ENCODE measurements at places on chromosomes 7 and 10.

- no peak for DNase-seq
These were observed 10.1 kb upstream of the NKX2-3 start for GRCh38 chr10:99522470-99523250.

DNA sequence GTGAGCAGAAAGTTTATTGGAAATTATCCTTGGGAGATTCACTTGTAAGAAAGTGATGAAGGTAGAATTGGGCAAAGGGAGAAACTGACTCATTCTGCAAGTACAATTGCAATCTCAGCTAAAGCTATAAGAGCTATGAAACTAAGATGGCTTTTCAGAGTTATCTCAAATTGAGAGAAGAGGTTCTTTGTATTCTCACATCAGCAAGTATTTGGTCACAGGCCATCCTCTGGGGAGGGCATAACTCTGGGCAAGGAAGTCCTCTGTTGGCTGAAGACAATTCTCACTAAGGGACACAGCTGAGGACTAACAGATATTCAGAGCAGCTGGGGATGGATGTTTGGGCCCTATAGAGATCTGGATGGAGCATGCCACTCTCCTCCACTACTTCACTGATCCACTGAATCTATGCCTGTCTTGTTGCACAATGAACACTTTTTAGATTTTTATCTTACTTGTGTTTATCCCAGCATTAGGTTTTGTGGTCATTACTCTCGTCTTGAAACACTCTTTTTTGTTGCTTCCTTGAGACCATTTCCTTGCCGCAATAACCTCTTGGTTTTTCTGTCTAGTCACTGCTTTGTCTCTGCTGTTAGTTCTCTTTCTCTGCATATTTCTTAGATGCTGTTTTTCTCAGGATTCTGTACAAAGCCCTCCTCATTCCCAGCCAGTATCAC is 115.1 kb downstream of the GNAI1 start:
- DNase-seq: no peak

DNA sequence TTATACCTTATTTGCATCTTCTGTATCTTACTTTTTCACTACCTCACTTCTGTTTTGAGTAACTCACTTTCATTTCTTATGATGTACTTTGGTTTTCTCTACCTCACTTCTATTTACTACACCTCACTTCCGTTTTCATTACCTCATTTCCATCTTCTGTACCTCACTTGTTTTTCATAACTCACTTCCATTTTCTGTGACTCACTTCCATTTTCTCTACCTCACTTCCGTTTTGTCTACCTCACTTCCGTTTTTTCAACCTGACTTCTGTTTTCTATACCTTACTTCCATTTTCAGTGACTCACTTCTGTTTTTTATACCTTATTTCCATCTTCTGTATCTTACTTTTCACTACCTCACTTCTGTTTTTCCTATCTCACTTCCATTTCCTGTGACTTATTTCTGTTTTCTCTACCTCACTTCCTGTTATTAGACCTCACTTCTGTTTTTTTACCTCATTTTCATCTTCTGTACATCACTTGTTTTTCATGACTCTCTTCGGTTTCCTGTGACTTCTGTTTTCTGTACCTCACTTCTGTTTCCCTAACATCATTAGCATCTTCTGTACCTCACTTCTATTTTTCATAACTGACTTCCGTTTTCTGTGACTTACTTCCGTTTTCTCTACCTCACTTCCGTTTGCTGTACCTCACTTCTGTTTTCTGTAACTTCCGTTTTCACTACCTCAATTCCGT is 493.1 kb upstream of the AKR1E2 start:
- DNase-seq: no peak

GRCh38 chr10:72630144-72630543 is 4.3 kb upstream of the MICU1 start:
- no peak for DNase-seq

GRCh38 chr7:108463613-108464012 is 7.4 kb upstream of the NRCAM start:
- no peak for DNase-seq

DNA sequence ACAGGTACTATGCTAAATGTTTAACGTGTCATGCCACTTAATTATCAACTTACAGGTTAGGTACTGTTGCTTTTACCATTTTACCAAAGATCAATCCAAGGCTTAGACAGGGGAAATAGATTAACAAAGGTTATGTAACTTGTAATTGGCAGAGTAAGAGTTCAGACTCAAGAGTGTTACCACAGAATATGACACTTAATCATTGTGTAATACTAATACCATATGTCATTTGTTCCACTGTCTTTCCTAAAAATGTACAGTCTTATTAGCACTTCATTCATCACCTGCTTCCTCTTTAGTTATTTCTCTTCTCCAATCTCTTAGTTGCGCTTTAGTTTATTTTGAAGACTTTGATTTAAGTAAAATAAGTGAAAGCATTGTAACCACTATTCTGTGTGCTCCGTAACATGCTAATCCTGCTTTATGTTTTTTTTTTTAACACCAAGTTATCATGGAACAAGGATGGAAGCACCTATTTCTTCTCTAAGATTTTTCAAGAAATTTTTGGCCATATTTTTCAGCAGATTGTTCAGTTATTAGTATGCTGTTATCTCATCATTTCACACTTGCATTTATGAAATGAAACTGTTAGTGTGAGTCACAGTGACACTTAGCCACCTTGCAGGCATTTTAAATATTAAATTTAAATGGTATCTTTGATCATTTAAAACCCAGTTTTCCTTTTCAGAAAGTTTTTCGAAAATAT is 197.3 kb downstream of the PHF14 start:
- DNase-seq: no peak

DNA sequence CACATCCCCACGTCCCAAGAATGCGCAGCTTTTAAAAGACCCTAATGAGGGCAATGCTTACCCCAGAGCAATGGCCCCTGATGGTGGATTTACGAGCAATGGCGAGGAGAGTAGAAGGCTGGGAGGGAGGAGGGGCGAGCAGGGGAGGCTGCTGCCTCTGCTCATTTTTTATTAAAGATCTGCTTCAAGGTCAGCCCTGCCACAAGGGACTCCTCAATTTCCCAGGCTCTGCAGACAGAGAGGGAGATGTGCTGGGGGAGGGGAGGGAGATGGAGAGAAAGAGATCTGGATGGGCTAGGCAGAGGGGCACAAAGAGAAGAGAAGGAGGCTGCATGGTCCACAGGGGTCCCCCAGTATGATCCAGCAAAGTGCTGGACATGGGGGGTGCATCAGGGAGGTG is 7.8 kb upstream of the SRRM3 start:
- no peak for DNase-seq

- no peak for DNase-seq
These were observed 290.1 kb upstream of the KIAA1217 start for GRCh38 chr10:23918839-23919238.

- DNase-seq: no peak
These were observed 18.7 kb downstream of the CNPY1 start for GRCh38 chr7:155527664-155528063.

DNA sequence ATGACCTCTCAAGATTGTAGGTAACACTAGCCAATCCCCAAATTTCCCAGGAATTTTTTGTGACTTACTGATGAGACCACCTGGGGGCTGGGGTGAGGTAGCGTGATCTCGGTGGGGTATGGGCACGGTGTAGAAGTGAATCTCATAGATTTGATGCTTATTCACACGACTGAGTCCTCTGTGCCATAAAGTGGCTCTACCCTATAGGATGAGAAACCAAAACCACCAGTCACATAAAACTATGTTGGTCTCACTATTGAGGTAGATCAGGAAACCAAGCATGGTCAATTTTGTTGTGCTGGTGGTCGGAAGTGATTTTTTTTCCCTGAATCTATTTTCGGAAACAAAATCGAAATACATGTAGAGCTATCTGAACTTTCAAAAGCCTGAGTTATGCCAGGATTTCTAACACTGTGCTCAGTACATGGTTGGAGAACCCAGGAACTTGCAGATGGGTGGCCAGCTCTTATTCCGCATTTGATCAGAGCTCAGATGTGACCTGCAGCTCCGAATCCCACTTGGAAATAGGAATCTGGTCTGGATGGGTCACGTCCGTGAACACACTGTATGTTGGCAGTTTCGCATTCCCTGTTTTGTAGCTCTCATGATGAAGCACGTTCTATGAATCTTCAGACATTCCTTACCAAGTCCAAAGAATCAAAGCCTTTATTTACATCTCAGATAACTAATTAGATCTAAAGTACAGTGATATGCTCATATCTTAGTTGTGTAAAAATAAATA is 261.5 kb downstream of the KLF6 start:
- DNase-seq: no peak

- DNase-seq: no peak
These were observed 102.1 kb upstream of the DDC start for GRCh38 chr7:50667338-50667737.

- no peak for DNase-seq
These were observed 21.5 kb downstream of the CLDN12 start for GRCh38 chr7:90424720-90425119.

DNA sequence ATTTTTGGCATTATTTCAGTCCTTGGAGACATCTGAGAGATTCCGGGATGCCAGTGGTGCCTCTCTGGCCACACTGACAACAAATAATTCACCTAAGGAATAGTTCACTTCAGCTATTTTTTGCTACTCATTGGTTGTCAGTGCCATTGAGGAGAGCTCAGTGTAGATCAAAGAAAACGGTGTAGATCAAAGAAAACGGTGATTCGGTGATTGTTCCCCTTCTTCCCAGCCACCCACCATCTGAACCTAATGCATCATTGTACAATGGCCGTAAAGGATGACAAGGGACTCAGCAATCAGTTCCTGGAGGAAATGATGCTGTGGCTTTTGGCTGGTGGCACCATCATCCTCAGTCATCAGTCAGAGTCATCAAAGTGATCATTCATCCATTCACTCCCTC is 80.6 kb downstream of the PTPRZ1 start:
- DNase-seq: no peak

GRCh38 chr10:36636285-36636839 is 489.0 kb upstream of the ANKRD30A start:
- DNase-seq: no peak

- peak; percentile 90 for DNase-seq
These were observed 56.8 kb downstream of the AUTS2 start for GRCh38 chr7:69654849-69655707.

- no peak for DNase-seq
These were observed 15.2 kb downstream of the FAM20C start for GRCh38 chr7:207418-208129.

DNA sequence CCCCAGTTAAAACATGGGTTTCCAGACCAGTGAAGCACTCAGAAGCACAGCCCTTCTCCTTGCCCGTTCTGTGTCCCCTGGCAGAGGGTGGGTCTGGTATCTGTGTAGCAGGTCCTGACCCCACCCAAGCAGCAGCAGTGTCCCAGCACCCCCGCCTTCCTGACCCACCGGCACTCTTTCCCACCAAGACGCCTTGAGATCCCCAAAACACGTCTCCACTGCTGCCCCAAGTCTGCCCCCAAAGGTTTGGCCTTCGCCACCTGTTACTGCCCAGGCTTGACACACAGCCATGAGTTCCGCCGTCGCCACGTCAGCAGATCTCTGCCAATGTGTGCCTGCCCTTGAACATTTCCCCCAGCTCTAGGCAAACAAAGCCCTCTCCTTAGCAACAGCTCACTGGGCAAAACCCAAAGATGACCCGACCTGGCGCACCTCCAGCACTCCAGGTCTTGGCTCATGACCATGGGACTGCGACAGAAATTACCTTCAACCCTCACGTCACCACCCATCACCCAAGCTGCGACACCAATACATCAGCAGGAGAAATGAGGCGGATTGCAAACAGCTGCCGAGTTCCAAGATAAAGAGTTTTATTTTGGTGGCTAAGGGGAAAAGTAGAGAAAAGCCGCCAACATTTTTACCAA is 75.6 kb downstream of the CTBP2 start:
- no peak for DNase-seq

- no peak for DNase-seq
These were observed 128.3 kb downstream of the CUBN start for GRCh38 chr10:17001297-17001744.

GRCh38 chr7:44283381-44284211 is 41.8 kb downstream of the CAMK2B start:
- DNase-seq: no peak

DNA sequence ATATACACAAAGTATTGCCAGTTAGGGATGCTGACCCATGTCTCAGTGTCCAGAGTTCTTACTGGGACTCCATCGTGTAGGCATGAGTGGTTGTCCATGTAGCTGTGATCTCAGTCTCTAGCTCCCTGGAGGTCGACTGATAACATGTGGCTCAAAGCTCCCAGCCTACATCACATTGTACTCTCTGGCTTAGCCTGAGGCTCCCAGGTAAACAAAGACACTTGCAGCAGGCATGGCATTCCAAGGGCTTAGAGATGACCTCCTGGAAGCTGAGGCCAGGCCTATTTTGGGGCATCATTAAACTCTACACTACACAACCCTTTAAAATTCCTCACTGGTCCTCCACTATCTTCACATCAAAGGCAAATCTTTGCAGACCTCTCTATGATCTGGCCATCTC is 100.8 kb upstream of the DOCK1 start:
- no peak for DNase-seq

DNA sequence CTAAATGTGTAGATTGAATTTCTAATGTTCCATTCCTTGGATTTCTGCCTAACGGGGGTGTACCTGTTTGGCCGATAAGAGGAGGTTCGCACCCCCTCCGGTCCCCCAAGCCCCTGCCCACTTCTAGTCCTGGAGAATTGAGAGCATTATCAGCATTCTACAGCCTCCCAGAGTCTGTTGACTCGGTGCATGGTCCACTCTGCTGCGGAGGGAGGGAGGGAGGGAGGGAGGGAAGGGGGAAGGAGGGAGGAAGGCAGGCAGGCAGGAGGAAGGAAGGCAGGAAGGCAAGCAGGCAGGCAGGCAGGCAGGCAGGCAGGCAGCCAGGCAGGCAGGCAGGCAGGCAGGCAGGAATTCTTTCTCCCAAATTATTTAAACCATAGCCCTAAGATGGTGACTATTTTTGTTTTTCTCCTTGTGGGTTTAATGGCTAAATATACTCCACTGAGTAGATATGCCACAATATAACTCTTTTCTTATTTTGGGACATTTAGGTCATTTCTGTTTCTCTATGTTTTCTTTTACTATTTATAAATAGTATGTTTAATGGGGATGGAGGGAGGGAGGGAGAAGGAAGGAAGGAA is 69.5 kb upstream of the CHST15 start:
- no peak for DNase-seq

GRCh38 chr10:16976803-16977202 is 152.8 kb downstream of the CUBN start:
- no peak for DNase-seq

- no peak for DNase-seq
These were observed 97.1 kb downstream of the GPR85 start for GRCh38 chr7:112989531-112989930.

DNA sequence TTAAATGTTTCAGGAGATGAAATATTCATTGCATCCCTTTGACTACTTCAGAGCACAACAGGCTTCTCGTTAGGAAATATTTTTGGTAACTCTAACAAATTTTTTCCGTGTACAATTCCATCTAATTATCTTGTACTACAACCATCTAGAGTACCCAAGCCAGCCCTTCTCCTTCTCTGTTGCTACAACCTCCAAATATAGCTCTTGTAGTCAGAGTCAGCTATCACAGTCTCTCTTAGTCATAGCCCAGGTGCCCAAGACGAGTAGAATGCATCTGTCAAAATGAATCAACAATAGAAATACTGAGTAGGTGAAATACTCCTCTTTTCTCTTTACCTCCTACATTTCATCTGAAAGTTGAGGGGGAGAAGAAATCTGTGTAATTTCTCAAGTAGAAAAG is 74.0 kb downstream of the INHBA start:
- no peak for DNase-seq

- no peak for DNase-seq
These were observed 45.8 kb downstream of the ZNF800 start for GRCh38 chr7:127346575-127347256.
